ENCODE measurements at places on chromosomes 1 and 21.
A peak's percentile ranks its signal among the peaks of the same experiment; 100 is the strongest.

GRCh38 chr1:11341901-11342552, 69.0 kb downstream of the UBIAD1 start:
- DNase-seq, result no peak

- DNase-seq, result no peak
Measured at GRCh38 chr1:12003762-12004161, 15.5 kb upstream of the MIIP start.

GRCh38 chr1:89649783-89650182, 16.9 kb downstream of the LRRC8C start:
- no peak for DNase-seq

GRCh38 chr1:214067397-214067796, 79.6 kb downstream of the PROX1 start:
- no peak for DNase-seq

DNA sequence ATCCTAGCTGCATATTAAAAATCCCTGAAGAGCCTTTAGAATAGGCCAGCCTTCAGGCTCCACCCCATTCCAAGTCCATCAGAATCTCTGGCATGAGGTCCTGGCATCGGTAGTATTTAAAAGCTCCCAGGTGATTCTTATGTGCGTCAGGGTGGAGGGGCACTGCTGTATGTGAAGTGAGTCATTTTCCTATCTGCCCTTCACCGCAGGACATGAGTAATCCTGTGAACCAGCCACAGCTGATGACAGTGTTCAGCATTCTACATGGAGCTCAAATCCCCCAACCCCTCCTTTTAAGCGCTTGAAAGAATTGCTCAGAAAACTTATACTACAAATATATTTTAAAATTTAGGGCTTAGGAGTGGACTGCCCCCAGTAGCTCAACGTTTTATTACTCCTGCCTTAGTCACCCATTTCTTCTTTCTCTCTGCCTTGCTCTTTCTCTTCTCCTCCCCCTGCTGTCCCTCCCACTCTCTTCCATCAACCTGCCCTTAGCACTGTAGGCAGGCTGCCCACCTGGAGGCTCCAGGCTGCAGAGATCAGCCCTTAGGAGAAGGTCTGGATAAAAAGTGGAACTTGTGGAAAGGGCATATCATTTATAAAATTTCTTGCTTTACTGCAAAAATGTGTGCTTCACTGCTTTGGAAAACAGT, 73.8 kb upstream of the ZNF281 start:
- no peak for DNase-seq

DNA sequence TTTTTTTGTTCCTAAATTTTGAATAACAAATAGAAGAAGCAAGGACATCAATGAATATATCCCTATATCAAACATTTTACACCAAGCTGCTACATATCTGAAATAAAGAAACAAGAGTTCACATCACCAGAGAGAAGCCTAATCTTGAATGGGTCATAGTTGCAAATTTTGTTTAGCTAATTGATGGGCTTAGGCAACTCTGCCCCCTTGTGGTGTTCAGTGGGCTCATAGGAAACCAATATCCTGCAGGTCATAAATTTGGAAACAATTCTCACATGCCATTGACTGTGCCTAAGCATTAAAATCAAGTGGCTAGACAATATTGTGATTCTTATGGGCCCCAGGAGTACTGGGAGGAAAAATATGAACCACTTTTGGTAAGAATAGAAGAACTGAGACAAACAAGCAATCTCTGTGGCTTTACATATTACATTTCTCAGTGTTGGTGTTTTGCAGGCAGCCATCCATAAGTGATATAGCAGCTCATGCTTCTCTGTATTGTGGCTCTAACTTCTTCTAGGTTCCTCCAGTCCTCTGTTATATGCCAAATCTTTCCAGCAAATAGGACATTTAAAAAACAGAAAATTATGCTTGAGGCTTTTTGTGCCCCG, 1262.8 kb upstream of the PRMT6 start:
- DNase-seq, result peak; percentile 0

DNA sequence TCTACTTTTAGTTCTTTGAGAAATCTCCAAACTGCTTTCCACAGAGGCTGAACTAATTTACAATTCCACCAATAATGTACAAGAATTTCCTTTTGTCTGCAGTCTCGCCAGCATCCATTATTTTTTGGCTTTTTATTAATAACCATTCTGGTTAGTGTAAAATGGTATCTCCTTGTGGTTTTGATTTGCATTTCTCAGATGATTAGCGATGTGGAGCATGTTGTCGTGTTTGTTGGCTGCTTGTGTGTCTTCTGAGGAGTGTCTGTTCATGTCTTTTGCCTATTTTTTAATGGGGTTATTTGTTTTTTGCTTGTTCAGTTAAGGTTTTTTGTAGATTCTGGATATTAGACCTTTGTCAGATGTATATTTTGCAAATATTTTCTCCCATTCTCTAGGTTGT, 131.5 kb downstream of the MAST2 start:
- no peak for DNase-seq

- DNase-seq, result no peak
Measured at GRCh38 chr1:95021119-95021518, 51.6 kb downstream of the ALG14 start.

DNA sequence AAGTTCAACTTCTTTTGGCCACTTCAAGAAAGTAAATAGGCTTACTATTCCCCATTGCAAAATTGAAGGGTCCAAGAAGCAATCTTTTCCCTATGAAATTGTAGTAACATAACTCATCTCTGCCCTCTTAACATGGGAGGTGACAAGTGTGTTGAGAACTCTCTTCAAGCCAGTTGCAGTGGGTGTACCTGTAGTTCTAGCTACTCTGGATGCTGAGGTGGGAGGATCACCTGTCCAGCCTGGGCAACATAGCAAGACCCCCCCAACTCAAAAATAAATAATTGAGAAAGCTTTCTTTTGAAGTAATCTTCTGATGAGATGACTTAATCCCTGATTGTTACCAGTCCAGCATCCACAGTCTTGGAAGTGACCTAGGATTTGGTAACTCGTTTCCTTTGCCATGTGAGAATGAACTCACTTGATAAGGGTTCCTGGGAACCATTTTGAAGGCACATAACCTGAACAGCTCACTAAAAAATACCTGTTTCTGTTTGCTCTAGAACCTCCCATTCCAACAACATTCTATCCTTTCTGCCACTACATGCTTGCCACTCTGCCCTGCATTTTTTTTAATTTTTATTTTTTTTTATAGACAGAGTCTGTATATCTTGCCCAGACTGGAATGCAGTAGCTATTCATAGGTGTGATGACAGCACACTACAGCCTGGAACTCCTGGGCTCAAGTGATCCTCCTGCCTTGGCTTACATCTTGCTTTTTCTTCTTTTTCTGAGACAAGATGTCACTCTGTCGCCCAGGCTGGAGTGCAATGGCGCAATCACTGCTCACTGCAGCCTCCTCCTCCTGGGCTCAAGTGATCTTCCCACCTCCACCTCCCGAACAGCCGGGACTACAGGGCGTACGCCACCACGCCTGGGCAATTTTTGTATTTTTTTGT, 1.4 kb upstream of the IPO9 start:
- DNase-seq, result no peak

- DNase-seq, result no peak
Measured at GRCh38 chr1:240234485-240235210, 143.0 kb downstream of the FMN2 start.

DNA sequence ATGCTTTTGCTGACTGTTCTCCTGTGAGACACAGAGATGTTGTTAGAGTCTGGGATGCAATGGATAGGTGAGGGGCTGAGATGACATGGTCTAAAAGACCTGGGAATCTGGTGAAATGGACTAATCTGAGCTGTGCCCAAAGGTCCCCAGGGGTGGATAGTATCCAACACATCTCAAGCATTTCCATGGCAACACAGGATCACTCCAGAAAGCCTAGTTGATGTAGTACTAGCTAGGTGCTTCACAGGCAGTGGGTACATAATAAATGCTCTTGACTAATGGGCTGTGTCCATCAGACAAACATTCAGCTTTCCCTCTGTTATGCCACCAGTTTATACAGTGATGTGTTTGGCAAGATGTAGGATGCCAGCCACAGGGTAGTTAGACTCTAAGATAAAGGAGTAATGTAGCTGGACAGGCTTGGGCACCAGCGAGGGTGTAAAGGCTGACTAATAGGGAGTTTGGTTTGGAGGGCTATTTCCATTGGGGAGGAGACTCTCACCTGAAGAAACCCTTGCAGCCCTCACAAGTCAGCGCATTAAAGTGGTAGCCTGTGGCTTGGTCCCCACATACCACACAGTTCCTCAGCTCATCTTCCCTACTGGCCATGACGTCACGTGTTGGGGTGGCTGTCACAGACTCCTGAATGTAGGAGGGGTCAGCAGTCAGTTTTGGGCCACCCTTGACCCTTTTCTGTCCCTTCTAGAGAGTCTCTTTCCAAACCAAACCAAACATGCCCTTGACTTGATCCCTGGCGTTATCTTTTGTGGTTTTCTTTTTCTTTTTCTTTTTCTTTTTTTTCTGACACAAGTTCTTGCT, 1.8 kb downstream of the NR1I3 start:
- DNase-seq, result no peak

- no peak for DNase-seq
Measured at GRCh38 chr1:180327089-180327488, 97.0 kb downstream of the LHX4 start.

DNA sequence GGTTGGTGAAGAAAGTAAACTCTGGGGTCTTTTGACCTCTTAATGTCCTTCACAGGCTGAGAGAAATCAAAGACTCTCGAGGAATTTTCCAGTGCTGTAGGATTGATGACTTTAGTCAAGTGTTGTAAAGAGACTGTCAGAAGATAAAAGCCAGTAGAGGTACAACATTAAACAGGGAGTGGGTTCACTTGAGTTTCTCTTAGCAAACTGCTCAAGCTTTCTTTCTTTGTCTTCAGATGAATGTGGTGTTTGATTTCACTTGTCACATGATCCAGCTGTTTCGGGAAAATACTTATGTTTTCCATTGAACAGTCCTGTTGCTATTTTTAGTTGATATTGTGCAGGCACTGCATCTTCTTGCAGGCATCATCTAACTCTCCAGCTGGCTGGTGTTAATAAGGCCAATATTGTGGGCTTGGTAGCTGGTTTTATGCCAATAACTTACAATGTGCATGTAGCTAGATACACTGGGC, 45.6 kb downstream of the XCL2 start:
- no peak for DNase-seq

- no peak for DNase-seq
Measured at GRCh38 chr1:158998781-158999161, 10.9 kb upstream of the IFI16 start.

- peak; percentile 37 for DNase-seq
Measured at GRCh38 chr1:116373431-116374352, 648 bp downstream of the ATP1A1 start.

- no peak for DNase-seq
Measured at GRCh38 chr1:21939650-21940374, 2.7 kb upstream of the HSPG2 start.

DNA sequence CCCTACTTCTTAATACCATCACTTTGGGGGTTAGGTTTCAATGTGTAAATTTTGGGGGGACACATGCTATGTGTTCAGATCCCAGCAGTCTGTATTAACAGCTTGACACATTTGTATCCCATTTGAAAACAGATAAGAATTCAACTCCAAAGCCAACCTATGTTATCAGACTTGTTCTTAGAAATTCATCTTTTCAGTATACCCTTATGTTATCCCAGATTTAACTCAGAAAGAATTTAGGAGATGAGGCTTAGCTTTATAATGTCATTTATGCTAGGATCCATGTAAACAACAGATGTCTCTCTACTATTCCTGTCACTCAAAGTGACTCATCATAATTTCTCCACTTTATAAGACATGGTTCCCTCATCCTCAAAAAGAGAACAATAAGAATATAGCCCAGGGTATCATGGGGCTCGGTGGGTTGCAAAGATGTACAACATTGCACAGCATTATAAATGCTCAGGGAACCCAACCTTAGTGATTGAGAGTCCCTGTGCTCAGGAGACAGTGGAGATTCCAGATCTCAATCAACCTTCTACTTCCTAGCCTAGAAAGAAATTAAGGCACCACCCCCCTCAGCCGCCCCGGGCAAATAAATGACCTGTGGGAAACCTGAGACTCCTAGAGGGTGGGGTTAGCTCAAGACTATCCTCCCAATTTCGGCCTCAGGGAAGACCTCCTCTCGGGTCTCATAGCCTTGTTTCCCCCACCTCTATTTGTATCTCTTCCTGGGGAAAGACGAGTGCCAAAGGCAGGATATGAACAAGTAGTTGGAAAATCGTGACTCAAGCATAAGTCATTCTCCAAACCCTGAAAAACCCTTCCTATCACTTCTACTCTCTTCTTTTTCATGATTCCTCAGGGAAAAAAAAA, 265.1 kb upstream of the CAMK1G start:
- DNase-seq, result no peak

DNA sequence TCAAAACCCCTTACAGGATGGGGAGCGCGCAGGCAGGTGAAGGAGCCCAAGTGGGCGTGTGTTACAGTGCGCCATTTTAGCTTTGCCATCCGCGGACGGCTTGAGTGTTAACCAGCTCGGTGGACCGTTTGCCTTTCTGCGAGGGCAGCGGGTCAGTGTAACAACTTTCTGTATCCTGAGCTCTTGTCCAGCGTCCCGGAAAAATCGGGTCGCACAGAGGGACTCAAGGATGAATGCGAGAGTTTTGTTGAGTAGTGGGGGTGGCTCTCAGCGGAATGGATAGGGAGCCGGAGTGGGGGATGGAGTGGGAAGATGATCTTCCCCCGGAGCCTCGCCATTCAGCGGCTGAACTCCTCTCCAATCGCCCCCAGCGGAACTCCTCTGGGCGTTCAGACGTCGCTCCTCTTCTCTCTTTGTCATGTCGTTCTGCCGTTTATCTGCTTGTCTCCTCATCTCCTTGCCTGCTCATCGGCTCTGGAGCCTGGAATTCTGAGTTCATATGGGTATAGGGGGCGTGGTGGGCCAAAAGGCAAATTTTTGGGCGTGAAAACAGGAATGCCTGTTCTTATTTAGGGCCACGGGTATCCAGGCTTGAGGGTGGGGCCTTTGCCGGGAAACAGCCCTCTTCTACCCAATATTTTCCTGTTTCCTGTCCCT, 295.4 kb downstream of the CTH start:
- no peak for DNase-seq

- no peak for DNase-seq
Measured at GRCh38 chr1:181050922-181051321, 17.1 kb downstream of the MR1 start.

Data from T-helper 1 cell (primary cell).